ENCODE measurements at places on chromosomes 7 and 10.

GRCh38 chr7:106140406-106141173 lies 28.5 kb upstream of the SYPL1 start:
- no peak for DNase-seq

- no peak for DNase-seq
Measured at GRCh38 chr10:119412244-119413092, 130.1 kb downstream of the RGS10 start.

- no peak for DNase-seq
Measured at GRCh38 chr10:6648894-6649720, 69.0 kb upstream of the PRKCQ start.

DNA sequence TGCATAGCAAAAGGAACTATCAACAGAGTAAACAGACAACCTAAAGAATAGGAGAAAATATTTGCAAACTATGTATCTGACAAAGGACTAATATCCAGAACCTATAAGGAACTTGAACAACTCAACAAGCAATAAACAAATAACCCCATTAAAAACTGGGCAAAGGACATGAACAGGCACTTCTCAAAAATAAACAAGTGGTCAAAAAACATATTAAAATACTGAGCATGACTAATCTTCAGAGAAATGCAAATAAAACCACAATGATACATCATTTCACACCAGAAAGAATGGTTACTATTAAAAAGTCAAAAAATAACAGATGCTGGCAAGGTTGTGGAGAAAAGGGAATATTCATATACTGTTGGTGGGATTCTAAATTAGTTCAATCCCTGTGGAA lies 17.1 kb downstream of the MAGI2 start:
- peak; percentile 57 for DNase-seq

DNA sequence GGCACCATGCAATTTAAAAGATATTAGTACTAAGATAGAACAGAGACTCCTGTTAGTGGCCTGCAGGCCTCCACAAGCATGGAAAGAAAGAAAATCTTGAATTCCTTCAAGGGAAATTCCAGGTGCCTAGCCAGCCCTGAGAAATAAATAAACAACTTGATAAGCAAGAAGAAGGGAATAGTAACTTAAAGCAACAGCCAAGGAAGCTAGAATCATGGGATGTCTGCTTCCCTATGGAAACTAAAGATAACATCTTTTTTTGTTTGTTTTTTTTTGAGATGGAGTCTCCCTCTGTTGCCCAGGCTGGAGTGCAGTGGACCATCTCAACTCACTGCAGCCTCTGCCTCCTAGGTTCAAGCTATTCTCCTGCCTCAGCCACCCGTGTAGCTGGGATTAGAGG lies 128.6 kb downstream of the SKIDA1 start:
- DNase-seq: no peak

GRCh38 chr7:3805151-3805550 lies 504.1 kb downstream of the SDK1 start:
- peak; percentile 47 for DNase-seq

DNA sequence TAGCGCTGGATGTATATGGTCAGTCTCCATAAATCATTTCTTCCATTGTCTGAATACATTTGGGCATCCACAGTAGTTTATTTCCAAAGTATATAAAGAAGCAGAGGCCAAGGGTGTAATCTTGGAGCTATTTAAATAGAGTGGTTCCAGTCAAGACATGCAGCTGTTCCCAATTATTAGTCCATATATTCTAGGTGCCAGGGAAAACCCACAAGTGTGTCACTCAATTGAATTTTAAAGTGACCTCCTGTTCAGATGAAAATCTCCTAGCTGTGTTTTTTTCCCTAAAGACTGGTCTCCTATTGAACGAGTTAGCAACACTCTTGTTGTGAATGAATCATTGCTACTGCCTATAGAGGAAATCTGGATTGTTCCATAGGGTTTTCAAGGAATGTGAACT lies 260.2 kb upstream of the BMPER start:
- no peak for DNase-seq

DNA sequence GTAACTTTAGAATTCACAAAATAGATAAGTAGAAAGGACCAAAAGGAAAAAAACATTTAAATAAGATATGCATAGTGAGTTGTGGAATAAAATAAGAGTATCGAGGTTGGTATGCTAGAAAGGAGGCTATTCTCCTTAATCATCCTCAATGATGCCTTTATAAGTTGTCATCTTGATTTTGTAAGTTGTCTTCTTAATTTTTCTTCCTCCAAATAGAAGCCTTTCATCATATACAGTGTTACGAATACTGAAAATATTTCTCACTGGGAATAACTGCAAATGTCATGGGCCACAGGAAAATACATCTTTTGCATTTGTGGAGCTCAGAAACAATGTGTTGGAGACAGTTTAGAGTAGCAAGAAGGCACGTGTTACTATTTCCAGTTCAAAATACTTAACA lies 31.5 kb upstream of the PRTFDC1 start:
- peak; percentile 25 for DNase-seq

- no peak for DNase-seq
Measured at GRCh38 chr10:49616421-49617101, 2.7 kb downstream of the CHAT start.

DNA sequence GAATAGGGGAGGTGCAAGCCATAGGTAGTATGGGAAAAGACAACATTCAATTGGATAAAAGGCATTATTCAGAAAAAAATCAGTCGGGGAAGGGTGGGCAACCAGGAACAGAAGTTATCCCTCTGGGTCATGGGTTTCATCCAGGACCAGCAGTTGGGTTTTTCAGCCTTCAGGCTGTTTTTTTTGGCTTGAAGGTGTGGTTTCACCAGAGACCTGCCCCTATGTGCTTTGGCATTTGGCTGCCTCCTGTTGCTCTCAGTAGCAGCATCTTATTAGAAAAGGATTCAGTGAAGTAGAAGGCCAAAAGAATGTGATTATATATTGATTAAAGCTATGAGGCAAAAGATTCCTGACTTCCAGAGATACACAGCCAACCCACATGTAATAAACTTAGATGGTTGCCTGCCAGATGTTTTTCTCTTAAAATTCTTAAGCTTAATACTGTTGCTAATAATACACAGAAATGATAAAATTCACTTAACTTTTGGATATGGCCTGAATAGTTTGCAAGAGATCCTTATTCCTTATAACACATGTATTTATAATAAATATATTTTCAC lies 251.7 kb upstream of the CSTF2T start:
- no peak for DNase-seq

DNA sequence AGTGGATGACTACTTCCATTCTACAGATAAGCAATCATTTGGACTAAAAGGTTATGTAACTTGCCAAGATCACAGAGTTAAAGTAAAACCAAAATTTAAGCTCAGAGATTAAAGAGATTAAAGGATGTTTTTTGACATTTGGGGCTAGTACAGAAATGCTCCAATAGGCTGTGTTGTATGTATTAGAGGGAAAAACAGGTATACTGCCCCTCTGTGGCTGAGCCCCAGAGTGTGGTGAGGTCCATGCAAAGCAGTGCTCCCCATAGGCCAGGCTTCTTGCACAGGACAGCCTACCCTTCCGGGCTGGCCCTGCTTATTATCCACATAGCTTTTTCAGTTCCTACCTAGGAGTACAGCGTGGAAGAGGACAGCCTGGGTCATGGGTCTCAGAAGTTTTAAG lies 322.8 kb downstream of the POM121L12 start:
- no peak for DNase-seq

GRCh38 chr7:74443543-74444247 lies 10.0 kb upstream of the GTF2IRD1 start:
- DNase-seq: no peak

DNA sequence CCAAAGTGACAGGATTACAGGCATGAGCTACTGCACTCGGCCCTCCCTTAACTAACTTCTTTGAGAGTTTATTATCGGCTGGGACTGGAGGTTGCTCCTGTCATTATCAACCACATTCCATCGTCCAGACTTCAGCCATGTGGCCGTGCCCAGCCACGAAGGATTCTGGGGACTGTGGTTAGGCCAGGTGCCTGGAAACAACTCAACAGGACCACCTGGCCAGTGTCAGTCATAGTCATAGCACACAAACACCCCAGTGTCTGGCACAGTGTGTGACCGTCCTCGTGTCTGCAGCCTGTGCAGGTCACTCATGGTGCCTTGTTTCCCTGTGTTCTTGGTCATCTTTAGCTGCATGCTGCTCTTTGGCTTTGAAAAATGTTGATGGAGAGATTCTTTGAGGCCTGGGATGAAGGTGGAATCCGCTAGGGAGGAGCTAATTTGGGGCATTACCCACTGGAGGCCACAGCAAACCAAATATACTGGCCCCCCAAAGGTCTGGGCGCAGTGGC lies 12.7 kb upstream of the AMZ1 start:
- DNase-seq: no peak

- no peak for DNase-seq
Measured at GRCh38 chr7:121102619-121103018, 114.1 kb downstream of the CPED1 start.

- DNase-seq: no peak
Measured at GRCh38 chr10:78394047-78394446, 360.4 kb downstream of the RPS24 start.

DNA sequence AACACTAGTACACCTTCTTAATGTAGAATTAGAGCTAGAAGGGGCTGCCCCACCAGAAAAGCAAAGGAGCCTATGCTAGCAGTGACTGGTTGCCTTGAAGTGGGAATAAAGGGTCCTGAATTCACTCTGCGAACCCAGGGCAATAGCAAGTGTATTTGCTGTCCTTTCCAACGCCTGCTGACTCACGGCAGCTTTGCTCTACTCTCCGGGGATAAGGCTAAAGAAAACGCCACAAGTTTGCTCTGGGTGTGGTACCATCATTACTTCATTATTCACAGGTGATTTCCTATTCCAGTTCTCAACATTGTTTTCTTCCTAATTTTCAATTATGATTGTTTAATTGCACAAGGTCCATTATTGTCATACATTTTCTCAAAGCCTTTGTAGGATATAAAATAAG lies 220.5 kb upstream of the AOAH start:
- no peak for DNase-seq

GRCh38 chr10:110676016-110676415 lies 31.9 kb downstream of the RBM20 start:
- DNase-seq: no peak

- DNase-seq: no peak
Measured at GRCh38 chr10:122172361-122173008, 98.6 kb upstream of the BTBD16 start.

- no peak for DNase-seq
Measured at GRCh38 chr7:8637322-8637721, 203.9 kb downstream of the NXPH1 start.

GRCh38 chr10:52318822-52319464 lies 4.9 kb downstream of the DKK1 start:
- peak; percentile 99 for DNase-seq

DNA sequence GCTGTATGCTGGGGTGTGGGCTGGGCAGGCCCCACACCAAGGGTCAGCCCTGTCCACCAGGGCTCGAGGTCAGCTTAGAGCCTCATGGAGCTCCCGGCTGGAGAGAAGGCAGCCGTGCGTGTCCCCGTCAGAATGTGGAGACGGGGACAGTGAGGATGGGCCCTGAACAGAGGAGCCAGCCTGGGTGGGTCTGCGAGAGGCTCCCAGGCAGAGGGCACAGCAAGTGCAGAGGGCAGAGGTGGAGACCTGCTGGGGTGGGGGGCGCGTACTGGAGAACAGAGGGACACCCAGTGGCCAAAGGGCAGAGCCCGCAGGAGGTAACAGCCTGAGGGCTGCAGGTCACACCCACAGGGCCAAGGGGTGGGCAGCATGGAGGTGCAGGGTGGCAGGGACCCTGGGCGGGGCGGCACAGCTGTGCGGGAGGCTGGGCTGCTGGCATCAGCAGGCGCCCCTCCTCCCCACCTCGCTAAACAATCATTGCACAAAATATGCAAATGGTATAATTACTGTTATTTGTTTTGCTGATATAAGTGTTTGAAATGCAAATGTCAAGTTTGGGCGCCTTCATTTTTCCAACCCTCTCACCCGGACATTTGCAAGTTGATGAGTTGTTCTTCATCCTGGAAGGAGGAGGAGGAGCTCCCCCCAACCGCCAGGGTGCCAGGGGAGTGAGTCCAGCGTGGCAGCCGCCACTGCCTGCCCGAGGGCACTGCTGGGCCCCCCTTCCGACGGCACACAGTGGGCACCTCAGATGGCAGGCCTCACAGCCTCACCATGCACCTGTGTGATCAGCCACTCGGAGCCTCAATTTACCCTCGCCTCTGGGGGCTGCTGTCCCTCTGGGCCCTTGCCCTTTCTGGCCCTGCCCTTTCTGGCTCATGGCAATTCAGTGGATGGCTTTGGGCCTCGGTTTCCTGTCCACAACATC lies 35.0 kb downstream of the ELFN1 start:
- no peak for DNase-seq

- DNase-seq: no peak
Measured at GRCh38 chr10:85152496-85152895, 824.1 kb downstream of the CCSER2 start.

GRCh38 chr10:128563387-128563786 lies 437.2 kb upstream of the MKI67 start:
- no peak for DNase-seq

GRCh38 chr10:21355591-21356011 lies 169.9 kb downstream of the SKIDA1 start:
- peak; percentile 47 for DNase-seq

DNA sequence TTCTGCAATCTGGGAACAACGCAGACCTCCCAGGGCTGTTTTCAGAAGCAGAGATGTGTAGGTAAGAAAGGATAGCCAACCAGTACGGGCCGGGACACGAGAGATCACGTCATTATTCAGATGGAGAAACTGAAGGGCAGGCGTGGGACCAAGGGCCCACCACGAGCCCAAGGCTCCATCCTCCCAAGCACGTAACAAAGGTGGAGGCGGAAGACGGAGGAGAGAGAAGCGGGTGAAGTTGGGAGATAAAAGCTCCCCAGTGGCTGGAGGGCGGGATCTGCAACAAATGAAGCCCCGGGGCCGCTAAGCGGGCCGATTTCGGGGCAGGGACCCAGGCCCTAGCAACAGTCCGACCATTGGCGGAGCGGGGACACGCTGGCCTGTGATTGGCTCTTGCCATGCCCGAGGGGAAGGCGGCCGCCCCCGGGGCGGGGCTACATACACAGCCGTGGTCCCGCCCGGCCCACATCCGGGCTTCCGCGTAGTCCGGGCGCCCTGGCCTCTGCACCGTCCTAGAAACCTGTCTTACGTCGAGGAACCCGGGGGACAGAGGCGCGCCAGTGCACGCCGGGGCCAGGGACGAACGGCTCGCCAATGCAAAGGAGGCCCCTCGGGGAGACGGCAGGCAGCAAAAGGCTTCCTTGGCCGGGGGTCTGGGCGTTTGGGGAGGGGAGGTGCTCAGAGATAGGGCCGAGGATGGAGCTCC lies 15.5 kb downstream of the HSPB1 start:
- DNase-seq: peak; percentile 96

- peak; percentile 18 for DNase-seq
Measured at GRCh38 chr10:85995791-85996190, 370.8 kb downstream of the GRID1 start.

DNA sequence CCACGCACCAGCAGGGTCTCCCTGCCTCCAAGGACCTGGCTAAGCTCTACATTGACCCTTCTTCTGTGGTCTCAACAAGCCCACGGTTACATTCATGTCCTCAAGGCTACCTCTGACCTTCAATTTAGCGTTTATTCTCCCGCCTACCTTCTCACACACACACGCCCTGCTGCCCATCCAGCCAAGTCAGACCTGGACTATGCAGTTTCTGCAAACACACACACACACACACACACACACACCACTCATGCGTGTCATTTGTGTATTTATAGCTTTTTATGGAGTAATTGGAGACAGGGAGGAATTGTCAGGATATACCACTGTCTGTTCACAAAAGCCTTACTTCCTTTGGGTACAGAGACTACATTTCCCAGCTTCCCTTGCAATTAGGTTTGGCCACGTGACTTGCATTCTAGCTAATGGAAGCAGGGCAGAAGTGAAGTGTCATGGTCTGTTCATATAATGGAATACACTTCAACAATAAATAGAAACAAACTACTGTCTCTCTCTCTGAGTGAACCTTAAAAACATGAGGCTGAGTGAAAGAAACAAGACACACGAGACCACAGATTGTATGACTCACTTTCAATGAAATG lies 53.8 kb upstream of the CPXM2 start:
- peak; percentile 26 for DNase-seq

All from ELR (cell line).